ENCODE measurements at places on chromosomes 2 and 18.

- no peak for DNase-seq
These were observed 602.0 kb upstream of the FAM98A start for GRCh38 chr2:34201099-34201498.

DNA sequence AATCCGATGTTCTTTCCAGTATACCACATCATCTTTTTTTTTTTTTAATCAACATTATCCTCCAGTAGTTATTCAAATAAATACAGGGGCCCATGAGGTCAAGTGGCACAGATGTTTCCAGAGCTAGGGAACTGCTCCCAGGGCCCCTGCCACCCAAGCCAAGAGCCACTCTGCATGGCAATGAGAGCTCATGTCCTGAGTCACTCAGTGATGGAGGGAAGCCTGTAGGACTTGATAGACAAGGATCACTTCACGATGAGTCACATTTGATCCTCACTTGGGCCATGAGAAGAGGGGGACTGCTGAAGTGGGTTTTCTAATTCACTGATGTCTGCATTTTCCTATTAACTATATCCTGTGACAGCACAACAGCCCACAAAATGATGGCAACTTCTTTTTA is 127.0 kb upstream of the PKDCC start:
- DNase-seq = no peak

DNA sequence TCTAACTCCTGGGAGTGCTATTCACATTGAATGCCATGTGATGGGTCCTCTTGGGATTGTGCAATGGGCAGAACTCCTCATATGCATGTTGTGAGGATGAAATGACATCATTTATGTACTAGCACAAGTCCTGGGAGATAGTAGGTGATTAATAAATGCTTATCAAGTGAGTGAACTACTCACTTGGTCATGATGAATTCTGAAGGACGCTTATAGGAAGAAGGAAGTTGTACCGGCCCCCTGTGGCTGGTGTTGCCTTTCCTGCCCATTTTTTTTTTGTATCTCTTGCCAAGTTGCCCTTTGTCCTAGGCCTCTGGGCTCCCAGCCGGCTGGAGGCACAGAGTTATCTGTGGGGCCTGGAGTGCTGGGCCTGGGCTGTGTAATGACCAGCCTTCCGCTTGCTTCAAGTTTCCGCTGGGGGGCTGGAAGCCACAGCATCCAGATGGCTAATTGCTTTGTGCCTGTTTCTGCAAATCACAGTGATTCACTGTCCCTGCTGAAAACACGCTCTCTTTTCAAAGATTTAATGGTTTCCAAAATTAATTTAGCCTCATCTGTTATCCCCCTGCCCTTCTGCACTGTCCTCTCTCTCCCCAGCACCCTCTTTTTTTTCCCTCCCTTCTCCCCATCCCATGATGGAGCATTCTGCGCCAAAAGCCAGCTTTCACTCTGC is 33.7 kb upstream of the MRPL33 start:
- no peak for DNase-seq

- no peak for DNase-seq
These were observed 552.0 kb downstream of the IRS1 start for GRCh38 chr2:226247289-226248275.

GRCh38 chr2:206488623-206489022 is 45.3 kb downstream of the ADAM23 start:
- DNase-seq = no peak

DNA sequence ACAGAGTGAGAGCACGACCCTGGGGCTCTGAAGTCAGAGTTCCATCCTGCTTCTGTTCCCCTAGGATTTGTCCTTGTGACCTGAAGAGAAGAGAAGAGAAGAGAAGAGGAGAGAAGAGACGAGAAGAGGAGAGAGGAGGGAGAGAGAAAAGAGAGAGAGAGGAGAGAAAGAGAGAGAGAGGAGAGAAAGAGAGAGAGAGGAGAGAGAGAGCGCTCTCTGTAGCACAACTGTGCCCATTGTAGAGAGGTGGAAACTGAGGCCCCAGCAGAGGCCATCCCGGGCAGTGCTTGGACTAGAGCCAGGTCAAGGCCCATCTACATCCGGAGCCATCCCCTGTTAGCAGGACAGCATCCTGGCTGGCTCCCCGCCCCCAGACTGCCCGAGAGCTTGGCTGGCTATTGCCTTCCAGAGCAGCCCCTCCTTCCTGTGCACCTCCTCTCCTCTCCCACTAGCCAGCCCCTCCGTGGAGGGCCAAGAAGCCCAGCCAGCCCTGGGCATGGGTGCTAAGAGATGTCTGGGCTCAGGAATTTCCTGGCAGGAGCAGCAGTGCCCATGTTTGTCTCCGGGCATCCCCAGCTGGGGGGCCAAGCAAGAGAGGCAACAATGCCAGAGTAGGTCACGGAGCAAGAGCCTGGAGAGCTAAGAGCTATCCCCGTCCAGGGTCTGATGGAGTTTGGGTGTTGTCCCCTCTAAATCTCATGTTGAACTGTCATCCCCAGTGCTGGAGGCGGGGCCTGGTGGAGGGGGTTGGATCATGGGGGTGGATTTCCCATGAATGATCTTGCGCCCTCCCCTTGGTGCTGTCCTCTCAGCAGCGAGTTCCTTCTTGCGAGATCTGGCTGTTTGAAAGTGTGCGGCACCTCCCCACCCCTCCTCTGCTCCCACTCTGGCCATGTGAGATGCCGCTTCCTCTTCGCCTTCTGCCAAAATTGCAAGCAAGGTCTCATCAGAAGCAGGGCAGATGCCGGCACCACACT is 18.2 kb upstream of the GPR55 start:
- no peak for DNase-seq
